Suprapubic skin (tissue), 4 donors: ENCODE measurements at places on chromosomes 16 and 17.
A peak's percentile ranks its signal among the peaks of the same experiment; 100 is the strongest.

DNA sequence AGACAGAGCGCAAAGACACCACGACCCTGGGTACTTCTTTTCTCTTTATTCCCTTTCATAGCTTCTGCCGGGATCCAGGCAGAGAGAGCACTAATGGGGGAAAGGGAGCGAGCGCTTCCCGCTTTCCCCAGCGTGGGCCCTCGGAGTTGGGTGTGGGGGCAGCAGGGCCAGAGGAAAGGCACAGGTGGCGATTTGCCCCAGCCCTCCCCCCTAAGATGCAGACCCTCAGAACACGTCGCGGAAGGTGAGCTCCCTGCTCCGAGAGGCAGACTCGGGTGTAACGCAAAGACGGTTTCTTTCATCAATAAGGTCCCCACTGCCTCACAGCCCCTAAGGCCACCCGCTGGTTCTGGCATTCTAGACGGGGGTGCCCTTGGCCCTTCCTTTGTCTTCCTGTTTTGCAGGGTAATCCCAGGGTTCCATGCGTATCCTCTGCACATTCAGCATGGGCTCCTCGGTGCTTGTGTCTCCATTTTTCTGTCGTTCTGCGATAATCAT lies 570 bp upstream of the NME3 start:
- DNase-seq = no peak

DNA sequence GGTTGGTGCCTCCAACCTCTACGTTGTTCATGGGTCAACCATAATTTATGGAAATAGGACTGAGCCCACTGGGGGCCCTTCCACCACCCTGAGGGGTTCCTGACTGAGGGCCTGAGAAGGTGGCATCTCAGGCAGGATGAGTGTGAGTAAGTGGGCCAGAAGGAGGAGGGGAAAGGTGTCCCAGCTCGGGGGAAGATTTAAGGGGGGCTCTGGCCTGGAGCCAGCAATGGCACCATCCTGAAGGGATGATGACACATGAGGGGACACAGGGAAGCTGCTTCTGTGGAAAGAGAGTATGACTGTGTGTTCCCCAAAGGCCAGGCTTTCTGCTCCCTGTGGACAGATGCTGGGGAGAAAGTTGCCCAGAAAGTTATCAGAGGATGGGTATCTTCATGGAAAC lies 18.7 kb downstream of the MYL4 start:
- DNase-seq = peak; percentile 12

- DNase-seq = no peak
Observed at GRCh38 chr16:89408315-89408714, 82.0 kb downstream of the ANKRD11 start.

GRCh38 chr16:15642557-15643047 lies 352 bp downstream of the MARF1 start:
- peak; percentile 84 for DNase-seq

DNA sequence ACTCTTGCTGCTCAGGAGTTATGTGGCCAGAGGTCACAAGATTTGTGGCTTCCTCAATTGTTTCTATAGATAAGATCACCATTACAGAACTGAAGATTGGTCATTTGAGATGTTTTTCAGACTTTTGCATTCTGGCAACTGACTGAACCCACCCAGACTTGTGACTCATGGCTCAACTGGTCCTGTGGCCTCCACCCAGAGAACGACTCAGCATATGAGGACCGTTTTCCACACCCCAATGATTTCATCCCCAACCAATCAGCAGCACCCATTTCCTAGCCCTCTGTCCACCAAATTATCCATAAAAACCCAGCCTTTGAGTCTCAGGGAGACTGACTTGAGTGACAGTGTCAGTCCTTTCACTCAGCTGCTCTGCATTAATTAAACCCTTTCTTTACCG lies 143.2 kb upstream of the ASIC2 start:
- DNase-seq = peak; percentile 70

- DNase-seq = no peak
Observed at GRCh38 chr16:70767377-70768202, 33.4 kb downstream of the VAC14 start.

DNA sequence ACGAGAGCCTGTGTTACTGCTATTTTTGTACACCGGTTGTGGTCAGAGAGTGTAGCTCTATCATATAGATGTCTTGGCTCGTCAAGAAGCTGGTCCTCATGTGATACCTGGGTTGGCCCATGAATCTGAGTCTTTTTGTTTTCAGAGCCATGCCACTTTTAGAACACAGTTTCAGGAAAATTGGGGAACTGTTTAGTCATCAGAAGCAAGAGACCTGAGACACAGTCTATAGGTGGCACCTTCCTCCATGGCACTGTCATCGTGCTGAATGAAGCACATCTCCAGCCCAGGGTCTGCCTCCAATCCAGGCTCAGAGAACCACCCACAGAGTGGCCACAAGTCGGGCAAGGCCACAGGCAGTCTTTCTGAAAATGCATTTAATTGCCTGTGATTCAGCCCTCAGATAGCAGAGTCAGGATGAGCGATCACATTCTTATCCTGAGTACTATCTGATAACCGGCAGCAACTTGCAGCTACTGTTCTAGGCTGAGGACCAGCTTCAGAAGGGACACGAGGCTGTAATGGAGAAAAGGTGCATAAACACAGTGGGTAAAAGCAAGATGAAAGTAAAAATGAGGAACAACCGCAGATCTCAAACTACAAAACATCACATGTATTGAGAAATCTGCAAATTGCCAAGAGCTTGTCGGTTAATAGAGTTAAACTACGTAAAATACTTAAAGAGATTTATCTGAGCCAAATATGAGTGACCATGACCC lies 14.2 kb upstream of the HAPSTR1 start:
- DNase-seq = no peak

- DNase-seq = no peak
Observed at GRCh38 chr17:5911919-5912318, 158.3 kb upstream of the WSCD1 start.

DNA sequence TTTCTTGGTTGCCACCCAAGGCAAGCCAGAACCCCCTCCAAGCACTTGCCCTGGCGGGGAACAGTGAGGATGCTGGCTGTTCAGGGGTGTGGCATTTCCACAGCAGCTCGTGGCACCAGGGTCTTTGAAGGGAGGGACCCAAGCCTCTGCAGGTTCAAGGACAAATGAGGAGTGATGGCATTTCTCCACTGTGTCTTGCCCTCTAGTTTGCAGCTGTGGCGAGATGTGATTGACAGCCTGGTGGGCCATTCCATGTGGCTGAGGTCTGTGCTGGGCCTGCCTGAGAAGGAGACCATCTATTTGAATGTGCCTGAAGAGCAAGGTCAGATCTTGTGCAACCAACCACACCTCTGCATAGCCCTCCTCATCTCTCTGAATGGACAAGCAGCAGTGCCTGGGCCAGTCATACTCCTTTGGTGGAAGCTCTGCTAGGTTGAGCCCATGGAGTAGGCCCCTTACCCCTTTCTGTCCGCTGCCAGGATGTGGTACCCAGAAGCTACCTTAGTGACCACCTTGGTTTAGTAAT lies 4.5 kb upstream of the EPN3 start:
- no peak for DNase-seq

DNA sequence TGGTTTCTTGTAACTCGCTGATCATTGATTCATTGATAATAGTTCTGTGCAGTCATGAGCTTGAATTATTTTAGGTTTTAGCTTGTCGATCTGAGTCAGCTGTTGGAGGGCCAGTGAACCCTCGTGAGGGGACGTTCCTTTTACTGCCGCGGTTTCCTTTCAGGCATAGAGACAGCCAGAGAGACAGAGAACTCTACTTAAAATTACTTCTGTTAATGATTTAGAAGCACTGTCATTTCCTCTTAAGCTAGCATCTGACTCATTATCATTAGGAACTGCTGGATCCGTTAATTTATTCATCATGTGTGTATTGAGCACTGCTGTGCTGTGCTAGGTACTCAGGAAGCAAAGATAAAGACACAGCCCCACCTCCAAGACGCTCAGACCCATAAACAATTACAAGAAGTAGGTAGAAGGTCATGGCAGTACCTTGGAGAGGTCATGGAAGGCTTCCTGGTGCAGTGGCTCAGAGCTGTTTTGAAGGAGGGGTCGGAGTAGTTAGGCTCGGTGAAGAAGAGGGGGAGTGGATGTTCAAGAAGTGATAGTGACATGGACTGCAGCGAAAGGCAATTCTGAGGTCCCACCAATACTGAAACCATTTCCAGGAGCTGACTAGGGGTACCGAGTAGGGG lies 3.3 kb downstream of the PGS1 start:
- DNase-seq = no peak

DNA sequence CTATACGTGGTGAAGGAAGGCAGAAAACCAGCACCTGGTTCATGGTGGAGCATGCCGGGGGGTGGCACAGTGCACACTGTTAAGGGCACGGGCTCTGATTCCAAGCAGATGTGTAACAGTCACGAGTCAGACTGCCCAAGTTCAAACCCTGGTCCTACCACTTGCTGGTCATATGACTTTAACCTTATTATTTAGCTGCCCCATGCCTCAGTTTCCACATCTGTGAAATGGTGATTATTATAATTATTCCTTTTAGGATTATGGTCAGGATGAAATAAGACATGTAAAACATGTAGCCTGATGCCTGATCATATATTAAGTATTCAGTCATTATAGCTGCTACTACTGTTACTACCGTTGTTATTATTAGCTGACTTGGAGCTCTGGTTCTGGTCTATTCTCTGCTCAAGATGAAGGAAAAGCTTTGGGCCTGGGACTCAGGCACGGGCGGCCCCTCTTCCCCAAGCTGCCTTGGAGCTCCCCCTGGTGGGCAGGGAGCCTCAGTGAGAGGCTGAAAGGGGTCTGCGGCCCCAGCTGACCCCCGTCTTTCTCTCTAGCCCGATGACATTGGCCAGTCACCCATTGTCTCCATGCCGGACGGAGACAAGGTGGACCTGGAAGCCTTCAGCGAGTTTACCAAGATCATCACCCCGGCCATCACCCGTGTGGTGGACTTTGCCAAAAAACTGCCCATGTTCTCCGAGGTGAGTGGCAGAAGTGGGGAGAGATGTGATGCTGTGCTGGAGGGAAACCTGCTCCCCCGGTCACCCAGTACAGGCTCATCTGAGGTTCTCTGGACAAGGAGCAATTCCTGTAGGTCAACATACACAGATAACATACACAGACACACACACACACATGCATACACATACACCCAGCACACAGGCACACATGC lies 14.0 kb downstream of the NR1D1 start:
- DNase-seq = no peak

DNA sequence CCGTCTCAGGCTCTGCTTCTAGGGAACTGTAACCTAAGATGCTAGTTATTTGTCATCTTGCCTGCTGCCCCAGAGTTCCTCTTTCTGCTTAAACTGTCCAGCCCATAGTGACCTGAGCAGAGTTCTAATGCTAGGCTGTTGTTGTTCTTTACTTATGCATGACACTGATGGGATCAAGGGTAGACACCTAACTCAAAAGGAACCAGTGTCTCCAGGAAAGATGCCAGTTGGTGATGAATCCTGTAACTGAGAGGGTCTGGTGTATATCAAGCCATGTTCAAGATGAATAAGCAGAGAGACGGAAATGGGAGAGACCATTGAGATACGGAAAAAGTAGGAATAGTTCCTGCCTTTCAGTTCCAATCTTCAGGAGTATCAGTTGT lies 13.7 kb downstream of the APOH start:
- no peak for DNase-seq

- no peak for DNase-seq
Observed at GRCh38 chr16:79528338-79528737, 72.2 kb downstream of the MAF start.
